Neural progenitor cell (in vitro differentiated cells): ENCODE measurements at places on chromosomes 7 and 10. TPM values are rescaled to one million over a fixed set of nuclear protein-coding genes. Genes with fewer than 3 reads are reported as not detected.

LRRD1 gene
- total RNA-seq, result not detected in 2 replicates

CHRM2 gene
- total RNA-seq, result not detected in 2 replicates

NUB1 gene
- total RNA-seq, result 56.3 and 61.7 TPM in 2 replicates

ASZ1 gene
- not detected in 2 replicates for total RNA-seq

HOXA2 gene
- not detected in 2 replicates for total RNA-seq

CLDN4 gene
- total RNA-seq, result 2.8 TPM in 1 of 2 replicates, not detected in the other

ADAM22 gene
- 10.7 and 13.7 TPM in 2 replicates for total RNA-seq

DNAH11 gene
- total RNA-seq, result 0.13 and 0.99 TPM in 2 replicates

ALDH18A1 gene
- total RNA-seq, result 93.7 and 97.2 TPM in 2 replicates

SAP25 gene
- total RNA-seq, result 1.5 TPM in 1 of 2 replicates, not detected in the other

AGR2 gene
- total RNA-seq, result not detected in 2 replicates

SORCS3 gene
- 0.26 and 0.34 TPM in 2 replicates for total RNA-seq

GPR158 gene
- 0.09 and 0.39 TPM in 2 replicates for total RNA-seq

DPY19L1 gene
- 30.9 and 48.2 TPM in 2 replicates for total RNA-seq

OR2A2 gene
- total RNA-seq, result not detected in 2 replicates

SFTPD gene
- total RNA-seq, result 0.09 TPM in 1 of 2 replicates, not detected in the other
